ENCODE measurements at places on chromosomes 7 and 10.

- no peak for DNase-seq
Observed at GRCh38 chr10:93333278-93333978, 148.7 kb downstream of the MYOF start.

DNA sequence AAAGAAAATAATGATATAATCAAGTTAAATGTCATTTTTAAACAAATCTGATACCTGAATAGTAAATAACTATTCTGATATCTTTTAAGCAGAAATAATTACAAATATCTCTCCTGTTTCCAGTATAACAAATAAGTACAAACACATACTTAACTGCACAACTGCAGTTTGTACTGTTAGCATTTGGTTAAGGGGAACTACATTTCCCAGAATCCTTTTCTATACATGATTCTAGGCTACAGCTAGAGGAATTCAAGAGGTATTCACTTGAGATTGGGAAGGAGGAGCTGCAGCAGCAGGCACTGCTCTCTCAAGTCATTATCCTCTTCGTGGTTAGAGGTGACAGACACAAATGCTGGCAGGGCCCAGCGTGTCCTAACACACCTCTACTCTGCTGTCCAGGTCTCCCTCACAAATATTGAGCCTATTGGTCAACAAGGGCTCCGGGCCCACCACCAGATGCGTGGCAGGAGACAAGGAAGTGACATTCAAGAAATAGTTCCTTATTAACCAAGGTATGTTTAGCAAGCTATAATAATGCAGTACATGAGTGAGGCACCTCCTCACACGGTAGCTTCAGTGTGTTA, 255.1 kb upstream of the MKLN1 start:
- DNase-seq, result no peak

- no peak for DNase-seq
Observed at GRCh38 chr7:24757353-24758275, at the start of gene GSDME. GSDME (minus strand) TSS chr7:24757464; CDS start chr7:24749774, 7,690 bp downstream.

GRCh38 chr10:15141136-15142054, 27.1 kb downstream of the NMT2 start:
- DNase-seq, result no peak

GRCh38 chr7:28986765-28987110, 28.6 kb upstream of the TRIL start:
- no peak for DNase-seq

- peak; percentile 29 for DNase-seq
Observed at GRCh38 chr7:118195837-118196474, 12.0 kb downstream of the LSM8 start.

DNA sequence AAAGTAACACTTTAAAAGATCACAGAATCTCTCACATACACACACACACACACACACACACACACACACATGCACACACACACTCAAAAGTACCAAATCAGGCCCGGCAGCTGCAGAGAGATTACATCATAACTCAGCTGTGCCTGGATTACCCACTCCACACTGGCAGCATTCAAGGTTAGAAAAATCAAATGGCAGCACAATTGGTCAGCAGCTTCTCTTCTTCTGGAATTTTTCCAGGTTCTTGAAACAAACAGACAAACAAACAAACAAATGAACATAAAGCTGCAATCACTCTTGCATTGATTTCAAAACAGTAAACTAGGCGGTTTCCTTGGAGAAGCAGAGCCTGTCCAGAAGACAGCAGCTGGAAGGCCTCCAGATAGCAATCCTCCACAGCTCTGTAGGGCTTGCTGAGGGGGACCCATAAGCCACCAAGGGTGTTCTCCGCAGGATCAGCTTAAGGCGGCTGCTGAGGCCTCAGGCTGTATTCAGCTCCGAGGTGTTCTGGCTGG, 24.5 kb upstream of the FAM133B start:
- no peak for DNase-seq

GRCh38 chr10:86341361-86341811, 25.2 kb downstream of the GRID1 start:
- no peak for DNase-seq

DNA sequence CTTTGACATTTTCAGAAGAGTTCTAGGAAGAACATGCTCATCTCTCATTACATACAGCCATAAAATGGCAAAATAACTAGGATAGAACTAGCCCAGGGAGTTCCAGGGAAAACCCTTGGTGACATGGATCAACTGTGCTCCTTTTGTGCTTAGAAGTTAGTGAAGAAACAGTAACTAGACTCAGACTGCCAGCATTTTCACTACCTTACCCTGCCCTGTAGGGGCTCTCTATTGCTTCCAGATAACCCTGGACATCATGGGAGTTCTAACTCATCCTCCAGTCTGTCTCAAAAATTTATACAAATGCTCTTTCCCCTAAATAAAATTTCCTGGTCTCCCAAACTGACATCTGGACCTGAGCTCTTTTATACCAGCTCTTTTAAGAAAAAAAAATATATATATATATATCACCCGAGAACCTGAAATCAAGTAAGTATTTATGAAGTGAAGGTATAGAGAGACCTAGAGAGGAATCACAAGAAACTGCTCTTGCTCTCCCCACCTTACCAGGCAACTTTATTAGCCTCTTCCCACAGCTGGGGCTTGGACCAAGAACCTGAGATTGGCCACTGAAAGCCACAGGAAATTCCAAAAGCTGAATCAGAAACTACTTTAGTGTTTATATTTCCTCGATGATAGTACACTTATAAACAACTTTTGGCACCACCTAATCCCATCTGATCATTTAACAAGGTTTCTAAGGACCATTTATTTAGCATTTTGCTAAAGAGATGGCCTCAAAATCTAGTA, 101.4 kb downstream of the RELN start:
- DNase-seq, result no peak

- no peak for DNase-seq
Observed at GRCh38 chr7:25429731-25430130, 201.4 kb upstream of the NPVF start.

DNA sequence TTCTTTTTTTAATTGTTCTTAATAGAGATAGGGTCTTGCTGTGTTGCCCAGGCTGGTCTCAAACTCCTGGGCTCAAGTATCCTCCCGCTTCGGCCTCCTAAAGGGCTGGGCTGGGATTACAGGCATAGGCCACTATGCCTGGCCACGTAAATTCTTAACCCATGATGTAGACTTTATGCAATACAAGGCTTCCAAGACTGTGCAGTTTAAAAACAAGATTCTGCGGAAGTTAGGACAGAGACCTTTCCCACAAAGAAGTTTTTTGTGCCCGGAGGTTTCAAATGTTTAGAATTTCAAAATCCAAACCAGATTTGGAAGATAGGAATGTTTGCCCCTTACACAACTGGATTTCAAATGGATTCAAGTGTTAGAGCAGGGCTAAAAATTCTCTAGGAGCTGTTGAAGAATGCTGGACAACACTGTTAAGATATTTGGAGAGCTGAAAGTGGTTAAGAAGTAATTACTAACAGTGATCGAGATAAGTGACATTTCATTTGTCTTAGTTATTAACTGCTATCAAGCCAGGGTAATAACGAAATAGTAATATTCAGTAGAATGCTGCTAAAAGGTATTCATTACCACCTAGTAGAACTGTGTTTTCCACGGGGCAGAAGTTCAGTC, 7.4 kb downstream of the APBB1IP start:
- no peak for DNase-seq

GRCh38 chr10:3151889-3152565, 20.6 kb downstream of the PITRM1 start:
- DNase-seq, result no peak

DNA sequence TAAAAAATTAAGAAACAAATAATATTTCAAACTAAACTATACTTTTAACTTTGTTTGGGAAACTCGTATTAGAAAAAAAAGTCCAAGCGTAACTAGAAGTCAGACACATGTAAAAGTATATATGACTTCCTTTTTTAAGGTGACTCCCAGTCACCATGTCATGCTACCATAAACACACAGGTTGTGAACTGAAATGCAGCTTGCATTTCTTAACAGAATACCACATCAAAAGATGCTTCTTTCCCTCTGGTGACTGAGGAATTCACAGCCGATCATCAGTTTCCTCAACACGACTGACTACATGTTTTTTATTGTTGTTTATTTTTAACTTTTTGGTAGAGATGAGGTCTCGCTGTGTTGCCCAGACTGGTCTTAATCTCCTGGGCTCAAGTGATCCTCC, 445.0 kb downstream of the PARD3 start:
- no peak for DNase-seq

DNA sequence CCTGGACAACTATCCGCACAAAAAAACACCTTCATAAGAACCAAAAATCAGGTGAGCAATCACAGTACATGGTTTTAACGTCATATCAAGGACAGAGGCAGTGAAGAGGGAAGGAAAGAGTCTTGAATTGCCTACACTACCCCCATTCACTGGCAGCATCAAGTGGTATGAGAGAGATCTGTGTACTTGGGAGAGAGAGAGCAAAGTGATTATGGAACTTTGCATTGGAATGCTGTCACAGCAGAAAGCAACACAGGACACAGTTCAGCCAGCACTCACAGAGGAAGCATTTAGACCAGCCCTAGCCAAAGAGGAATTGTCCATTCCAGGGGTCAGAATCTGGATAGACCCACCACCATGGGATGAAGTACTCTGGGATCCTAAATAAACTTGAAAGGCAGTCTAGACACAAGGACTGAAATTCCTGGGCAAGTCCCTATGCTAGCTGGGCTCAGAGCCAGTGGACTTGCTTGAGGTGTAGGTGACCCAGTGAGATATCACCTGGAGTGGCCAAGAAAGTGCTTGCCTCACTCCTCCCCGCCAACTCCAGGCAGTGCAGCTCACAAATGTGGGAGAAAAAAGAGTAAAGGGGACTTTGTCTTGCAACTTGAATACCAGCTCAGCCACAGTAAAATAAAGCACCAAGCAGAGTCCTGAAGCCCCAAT, 30.5 kb upstream of the SFTPD start:
- no peak for DNase-seq

DNA sequence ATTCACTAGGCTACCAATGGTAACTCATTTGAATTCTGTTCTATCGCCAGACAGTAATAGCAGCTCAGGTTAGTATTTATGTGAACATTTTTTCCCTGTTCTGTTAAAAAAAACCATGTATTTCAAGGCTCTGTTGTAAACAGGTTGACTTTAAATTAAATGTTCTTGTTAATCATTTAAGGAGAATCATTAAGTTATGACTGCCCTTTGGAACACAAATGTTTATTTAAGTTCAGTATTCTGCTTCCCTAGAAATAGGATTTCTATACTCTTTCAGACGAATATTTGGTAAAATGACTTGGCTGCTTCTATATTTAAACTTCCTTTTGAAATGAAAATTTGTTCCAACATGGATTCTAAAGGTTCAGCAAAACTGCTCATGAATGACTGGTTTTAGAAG, 13.1 kb upstream of the CROT start:
- DNase-seq, result no peak

- DNase-seq, result no peak
Observed at GRCh38 chr10:7546385-7546967, 120.3 kb downstream of the ITIH5 start.

DNA sequence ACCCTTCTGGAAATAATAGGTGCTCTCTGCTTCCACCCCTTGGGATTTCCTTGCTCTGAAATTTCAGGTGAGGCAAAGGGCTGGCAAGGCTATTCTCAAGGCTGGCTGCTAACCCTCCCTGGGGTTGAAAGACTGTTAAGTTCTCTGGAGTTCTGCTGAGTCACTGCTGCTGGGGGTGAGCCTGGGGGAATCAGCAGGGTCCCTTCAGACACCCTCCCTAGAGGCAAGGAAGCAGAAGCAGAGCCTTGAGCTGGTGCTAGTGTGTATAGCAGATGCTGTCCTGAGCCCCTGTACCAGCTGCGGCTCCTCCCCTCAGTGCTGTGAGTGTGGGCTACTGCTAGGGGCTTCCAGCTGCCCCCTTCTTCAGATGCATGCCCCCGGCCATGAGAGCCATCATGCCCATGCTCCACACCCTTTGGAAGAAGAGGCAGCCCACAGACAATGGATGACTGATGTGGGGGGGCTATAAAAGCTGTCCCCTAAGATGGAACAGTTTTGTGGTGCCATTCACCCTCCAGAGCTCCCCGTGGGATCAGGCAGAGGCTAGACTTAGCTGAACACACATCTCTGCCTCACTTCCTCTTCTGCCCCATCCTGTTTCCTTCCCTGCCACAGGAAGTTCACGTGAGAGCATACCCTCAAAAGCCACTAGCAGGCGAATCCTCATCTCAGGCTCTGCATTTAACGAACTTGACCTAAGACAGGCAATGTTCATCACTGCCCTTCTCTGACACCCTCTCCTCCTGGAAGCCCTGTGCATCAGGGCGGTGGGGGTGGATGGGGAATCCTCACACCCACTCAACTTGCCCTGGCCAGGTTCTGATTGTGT, 91.8 kb downstream of the SH3PXD2A start:
- no peak for DNase-seq

DNA sequence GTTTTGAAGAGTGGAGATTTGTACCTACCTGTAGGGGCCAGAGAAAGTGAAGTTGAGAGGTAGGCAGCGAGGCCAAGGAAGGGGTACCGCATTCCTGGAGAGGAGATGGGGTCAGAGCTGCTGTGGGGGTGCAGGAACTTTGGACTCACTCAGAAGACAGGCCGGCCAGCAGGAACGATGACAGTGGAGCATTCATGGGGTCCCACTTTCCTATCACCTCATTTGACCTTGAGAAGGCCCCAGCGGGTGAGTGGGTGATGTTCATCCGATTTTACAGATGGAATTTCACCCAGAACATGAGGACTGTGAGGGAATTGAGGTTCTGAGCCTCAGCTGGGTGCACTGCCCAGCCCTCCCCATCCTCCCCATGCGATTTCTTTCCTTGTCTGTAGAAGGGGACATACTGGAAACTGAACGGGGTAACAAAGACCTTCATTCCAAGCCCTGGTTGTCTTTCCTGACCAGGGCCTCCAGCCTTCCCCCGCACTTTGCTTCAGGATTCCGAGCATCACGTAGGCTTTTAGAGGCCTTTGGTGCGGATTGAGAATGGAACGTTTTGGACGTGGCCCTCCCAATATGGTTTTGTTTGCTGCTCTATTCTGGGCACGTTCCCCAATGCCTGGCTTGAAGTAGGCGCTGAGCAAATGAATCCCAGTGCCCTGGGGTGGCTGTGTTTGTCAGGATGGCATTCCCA, 87.3 kb downstream of the ADCY1 start:
- no peak for DNase-seq

DNA sequence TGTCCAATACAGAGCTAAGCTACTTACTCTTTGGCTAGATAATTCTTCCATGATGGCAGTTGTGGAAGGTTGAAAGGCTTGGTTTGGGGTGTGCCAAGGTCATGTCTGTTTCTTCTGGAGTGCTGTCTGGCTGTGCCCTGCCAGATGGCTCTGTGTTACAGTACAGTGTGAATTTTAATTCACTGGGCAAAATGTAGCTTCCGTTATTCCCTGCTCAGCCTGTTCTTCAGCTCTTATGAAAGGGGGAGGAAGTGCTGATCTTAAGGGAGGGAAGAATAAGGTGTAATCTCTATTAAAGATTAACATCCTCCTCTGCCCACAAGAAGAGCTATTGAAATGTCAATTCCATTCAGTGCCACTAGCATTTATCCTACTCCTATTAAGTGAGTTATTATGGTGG, 52.2 kb downstream of the SND1 start:
- no peak for DNase-seq
